ENCODE measurements at places on chromosomes 13 and 19.

GRCh38 chr13:19769854-19770253 lies 12.9 kb downstream of the PSPC1 start:
- no peak for DNase-seq

DNA sequence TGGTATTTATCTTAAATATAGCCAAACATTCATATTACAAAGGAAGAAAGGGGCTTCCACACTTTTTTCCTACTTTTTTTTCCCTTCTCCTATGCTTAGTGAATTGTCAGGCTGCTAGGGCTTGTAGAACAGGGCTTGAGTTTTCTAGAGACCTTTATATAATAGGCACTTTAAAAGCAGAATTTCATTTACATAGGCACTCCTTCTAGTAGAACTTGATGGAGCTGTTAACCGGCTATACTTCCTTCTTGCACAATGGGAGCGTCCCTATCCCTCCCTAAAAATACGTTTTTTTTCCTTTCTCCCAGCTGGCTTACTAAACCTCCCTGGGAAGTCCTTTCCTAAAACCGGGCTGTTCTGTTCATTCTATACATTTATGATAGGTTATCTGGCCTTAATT lies 1.1 kb downstream of the TRIM13 start:
- DNase-seq, result no peak

DNA sequence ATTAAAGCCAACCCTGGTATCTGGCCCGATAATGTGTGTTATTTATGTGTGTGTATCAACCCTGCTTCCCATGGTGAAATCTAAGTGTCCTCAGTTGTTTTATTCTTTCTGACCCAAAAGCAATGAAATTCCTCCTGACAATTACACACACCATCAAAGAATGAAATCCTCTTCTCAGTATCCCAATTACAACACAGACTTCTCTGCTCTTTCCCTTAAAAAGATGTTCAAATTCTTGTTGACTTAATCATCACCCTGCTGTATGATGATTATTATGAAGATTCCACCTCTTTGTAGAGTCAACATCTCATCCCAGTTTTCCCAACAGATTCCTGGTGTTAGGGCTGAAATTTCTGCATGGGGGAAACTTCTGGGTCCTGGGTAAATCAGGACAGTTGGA lies 8.9 kb upstream of the TRPC4 start:
- no peak for DNase-seq

GRCh38 chr13:52995946-52996345 lies 32.7 kb upstream of the OLFM4 start:
- no peak for DNase-seq

GRCh38 chr13:43908156-43909126 lies 28.7 kb downstream of the LACC1 start:
- no peak for DNase-seq

DNA sequence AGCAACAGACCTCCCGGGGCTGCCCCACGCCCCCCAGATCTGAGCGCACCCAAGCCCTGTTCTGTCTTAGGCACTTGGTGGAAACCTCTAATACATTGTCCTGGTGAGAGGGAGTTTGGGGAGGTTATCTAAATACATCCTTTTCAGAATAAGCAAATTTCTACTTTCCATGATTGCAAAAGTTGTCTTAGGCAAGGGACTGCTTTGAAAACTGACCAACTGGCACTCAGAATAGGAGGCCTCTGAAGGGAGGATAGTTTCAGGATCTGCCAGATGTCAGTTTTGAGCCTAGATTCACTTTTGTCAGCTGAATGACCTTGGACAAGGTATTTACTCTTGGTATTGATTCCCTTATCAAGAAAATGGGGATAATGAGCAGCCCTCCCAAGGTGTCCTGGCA lies 11.8 kb downstream of the SERP2 start:
- DNase-seq, result no peak

- no peak for DNase-seq
Measured at GRCh38 chr13:41354416-41354815, 43.3 kb downstream of the NAA16 start.

All from CD4-positive, alpha-beta T cell (primary cell).